ENCODE measurements at places on chromosomes 16 and 17.

DNA sequence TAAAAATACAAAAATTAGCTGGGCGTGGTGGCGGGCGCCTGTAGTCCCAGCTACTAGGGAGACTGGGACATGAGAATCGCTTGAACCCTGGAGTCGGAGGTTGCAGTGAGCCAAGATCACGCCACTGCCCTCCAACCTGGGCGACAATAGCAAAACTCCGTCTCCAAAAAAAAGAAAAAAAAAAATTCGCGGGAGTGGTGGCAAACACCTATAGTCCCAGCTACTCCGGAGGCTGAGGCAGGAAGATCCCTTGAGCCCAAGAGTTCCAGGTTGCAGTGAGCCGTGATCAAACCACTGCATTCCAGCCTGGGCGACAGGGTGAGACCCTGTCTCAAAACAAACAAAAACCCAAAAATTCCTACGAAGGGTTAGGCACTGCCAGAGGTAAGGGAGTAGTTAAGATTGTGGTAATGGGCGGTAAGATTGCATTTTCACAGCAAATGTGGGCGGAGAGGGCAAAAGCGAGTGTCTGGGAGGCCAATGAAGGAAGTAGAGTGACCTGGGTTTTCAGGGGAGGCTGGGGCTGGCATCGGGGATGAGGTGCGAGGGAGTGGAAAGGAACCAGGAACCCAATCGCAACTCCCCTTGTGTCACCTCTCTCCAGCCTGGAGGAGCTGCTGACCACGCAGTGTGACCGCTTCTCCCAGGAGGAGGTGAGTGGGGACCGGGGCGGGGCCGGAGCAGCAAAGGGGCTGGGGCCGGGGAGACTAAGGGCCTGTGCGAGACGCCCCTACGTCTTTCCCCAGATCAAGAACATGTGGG is 2.6 kb downstream of the MYL11 start:
- DNase-seq, result no peak

- peak; percentile 57 for DNase-seq
Observed at GRCh38 chr17:29585080-29585751, 4.2 kb downstream of the GIT1 start.

DNA sequence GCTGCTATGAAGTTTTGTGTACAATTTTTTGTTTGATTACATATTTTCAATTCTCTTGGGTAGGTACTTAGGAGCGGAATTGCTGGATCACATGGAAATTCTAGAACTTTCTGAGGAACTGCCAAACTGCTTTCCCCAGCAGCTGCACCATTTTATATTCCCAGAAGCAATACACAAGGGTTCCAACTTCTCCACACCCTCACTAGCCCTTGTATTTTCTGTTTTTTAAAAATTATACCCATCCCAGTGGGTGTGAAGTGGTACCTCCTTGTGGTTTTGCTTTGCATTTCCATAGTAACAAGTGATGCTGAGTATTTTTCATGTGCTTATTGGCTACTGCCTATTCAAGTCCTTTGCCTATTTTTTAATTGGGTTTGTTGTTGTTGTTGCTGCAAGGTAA is 20.9 kb downstream of the NACA2 start:
- peak; percentile 17 for DNase-seq

DNA sequence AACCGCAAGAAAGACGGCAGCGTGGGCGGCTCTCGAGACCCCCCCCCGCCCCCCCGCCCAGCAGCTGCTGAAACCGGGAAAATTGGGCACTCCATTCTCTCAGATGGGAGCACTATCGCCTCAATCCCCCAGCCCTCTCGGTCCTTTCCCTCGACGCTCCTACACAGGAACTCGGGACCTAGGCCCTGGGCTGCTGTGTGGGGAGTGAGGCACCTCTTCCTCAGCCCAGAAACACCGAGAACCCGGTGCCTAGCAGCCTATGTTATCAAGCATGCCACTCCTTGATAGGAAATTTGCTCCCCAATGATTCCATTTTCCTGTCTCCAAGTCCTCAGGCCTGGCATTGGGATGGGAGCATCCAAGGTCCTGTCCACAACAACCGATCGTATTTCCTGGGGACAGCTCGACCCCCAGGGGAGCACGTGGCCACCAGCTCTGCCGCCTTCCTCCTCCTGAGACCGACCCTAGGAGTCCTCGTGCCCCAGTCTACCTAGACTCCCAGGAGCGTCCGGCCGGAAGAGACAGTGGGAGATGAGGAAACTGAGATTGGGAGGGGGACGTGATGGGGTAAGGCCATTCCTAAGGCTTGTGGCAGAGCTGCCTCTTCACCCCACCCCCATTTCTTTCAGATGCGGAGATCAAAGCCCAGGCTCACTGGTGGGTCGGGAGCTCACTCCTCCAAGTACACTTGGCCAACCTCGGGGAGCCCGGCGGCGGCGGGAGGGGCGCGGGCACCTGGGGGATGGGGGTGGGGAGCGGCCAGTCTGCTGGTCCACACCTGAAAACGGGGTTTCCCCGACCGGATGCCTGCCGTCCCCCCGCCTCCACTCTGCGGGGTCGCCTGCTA is 17.5 kb upstream of the CBX8 start:
- no peak for DNase-seq

DNA sequence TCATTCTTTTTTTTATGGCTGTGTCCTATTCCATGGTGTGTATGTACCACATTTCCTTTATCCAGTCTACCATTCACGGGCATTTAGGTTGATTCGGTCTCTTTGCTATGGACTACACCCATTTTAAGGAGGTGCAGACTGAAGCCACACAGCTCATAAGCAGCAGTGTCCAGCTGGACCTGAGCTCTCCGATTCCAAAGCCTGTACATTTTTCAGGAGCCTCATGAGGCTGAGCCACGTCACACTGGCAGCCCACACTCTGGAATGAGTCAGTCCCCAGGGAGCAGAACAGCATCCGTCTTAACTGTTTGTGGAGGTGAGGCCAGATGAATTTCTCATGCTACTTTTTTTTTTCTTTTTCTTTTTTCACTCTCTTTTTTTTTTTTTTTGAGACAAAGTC is 116.1 kb downstream of the C16orf95 start:
- peak; percentile 34 for DNase-seq

GRCh38 chr16:52561910-52562741 is 15.2 kb upstream of the TOX3 start:
- no peak for DNase-seq

GRCh38 chr16:8622315-8622656 is 788 bp downstream of the METTL22 start:
- no peak for DNase-seq

DNA sequence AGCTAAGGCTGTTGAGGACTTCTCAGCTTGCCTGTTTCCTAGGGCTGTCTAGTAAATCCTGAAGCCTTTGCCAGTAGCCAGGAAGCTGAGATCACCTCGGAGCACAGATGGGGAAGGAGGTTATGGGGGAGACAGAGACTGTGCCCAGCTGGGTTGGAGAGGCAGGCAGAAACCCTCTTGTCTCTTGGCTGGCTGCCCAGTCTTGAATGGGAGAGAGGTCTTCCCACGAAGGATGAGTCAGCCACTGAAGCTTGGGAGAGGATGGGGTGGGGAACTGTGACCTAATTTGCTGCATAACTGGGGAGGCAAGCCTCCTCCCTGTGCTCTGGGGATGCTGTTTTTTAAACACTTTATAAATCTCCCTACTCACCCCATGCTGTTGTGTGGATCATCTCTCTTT is 69.8 kb downstream of the SHISA9 start:
- no peak for DNase-seq

DNA sequence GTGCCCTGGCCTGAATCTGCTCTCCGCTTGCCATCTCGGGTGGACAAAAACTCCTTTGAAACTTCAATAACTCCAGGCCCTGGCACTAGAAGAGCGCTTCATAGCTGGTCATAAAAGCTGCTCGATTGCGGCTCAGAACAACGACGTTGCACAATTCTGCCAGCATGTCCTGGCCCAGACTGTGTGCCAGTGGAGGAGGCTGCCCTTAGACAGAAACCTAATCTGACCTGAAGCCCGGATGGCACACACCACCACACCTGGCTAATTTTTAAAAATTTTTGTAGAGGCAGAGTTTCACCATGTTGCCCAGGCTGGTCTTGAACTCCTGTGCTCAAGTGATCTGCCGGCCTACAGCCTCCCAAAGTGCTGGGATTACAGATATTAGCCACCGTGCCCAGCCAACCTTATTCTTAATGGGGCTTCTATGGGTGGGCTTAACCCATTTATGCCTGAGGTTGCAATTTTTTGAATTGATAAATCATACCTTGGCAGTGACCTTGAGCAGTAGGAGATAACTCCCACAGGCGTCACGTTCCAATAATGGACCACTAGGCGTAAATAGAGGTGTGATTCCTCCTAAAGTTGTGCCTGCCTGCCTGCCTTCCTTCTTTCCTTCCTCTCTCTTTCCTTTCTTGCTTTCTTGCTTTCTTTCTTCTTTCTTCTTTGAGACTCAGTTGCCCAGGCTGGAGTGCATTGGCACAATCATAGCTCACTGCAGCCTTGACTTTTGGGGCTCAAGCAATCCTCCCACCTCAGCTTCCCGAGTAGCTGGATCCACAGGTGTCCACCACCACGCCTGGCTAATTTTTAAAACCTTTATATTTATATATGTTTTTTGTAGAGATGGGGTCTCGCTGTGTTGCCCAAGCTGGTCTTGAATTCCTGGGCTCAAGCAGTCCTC is 1.1 kb upstream of the PPL start:
- DNase-seq, result no peak

DNA sequence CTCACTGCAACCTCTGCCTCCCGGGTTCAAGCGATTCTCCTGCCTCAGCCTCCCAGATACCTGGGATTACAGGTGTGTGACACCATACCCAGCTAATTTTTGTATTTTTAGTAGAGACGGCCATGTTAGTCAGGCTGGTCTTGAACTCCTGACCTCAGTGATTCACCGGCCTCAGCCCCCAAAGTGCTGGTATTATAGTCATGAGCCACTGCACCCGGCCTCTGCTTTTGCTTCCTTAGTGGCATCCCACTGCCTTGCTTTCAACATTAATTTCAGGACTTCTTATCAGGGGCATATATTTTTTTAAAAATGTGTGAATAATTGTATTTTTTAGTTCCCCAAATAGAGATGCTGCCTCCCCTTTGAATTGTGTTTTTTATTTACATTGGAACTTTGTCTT is 98.8 kb downstream of the SYCE1L start:
- peak; percentile 60 for DNase-seq

DNA sequence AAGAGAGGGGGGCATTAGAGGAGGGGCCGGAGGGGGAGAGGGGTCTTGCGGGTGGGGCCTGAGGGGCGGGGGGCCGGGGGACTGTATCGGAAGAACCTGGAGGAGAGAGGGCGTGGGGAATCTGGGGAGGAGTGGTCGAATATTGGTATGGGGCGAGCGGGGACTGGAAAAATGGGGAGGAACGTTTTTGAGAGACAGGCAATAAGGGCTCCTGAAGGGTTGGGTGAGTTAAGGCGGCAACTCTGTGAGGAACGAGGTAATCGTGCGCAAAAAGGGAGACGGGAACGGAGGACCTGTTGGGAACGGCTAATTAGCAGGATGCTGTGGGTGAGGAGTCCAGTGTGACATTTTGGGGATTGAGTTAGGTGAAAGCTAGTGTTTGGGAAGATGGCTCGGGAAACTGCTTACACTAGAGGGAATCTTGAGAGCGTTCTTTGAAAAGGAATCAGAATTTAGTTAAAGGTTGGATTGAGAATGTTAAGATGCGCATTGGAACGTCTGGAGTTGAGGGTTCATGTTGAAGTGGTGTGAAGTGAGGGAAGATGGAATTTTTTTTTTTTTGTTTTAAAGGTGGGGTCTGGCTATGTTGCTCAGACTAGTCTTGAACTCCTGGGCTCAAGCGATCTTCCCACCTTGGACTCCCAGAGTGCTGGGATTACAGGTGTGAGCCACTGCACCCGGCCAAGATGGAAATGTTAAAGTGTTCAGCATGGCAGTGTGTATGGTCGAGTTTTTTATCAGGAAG is 662 bp downstream of the WIPF2 start:
- DNase-seq, result peak; percentile 69

GRCh38 chr17:51147650-51148049 is 5.7 kb upstream of the NME1 start:
- DNase-seq, result no peak

DNA sequence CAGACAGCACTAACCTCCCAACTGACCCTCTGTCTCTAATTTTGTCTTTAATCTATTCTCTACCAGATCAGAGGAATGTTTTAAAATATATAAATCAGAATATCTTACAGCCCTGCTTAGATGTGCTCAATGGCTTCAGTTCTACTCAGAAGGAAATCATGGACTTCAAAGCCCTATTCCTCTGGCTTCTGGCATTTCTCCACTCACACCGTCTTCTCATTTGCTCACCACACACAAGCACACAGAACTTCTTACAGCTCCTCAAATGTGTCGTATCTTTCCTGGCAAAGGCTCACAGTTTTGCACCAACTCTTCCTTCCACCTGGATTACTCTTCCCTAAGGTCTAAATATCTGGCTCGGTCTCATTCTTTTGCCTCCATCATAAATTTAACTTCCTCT is 71.6 kb upstream of the NUDT7 start:
- no peak for DNase-seq

- DNase-seq, result no peak
Observed at GRCh38 chr17:19369107-19369778, 6.7 kb upstream of the B9D1 start.

- DNase-seq, result no peak
Observed at GRCh38 chr17:67620636-67621035, 97.1 kb upstream of the NOL11 start.

DNA sequence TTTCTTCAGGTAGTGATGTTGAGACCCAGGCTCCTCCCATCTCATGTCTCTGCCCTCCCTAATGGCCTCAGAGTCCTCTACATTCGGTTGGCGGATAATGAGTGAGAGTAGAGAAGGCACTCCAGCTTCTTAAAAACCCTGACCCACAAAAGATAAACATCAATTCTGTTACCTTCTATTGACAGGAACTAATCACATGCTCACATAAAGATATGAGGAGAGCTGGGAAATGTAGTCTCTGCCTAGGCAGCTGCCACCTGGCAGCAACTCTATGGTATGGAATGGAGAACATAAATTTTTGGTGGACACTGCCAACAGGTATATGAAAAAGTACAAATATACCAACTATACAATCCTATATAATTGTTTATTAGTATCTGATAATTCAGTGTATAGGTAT is 110.7 kb upstream of the HLF start:
- DNase-seq, result no peak

- DNase-seq, result no peak
Observed at GRCh38 chr16:75109732-75110243, 6.8 kb downstream of the LDHD start.

DNA sequence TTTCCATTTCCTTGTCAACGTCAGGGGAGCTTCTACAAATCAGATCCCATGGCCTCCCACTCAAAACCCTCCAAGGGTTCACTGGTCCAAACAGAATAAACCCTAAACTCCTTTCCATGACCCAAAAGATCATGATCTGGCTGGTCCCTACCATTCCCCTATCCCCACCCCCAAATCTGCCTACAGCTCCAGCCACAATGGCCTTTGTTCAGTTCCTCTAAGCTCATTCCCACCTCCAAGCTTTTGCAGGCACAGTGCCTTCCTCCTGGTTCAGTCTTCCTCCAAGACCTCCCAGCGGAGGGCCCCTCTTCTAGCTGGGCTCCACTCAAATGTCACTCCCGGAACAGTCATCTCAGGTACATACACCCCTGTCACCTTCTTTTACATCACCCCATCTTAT is 2.0 kb downstream of the GPRC5B start:
- DNase-seq, result no peak

- no peak for DNase-seq
Observed at GRCh38 chr17:30969989-30970830, 629 bp upstream of the RNF135 start.

Data from endothelial cell of umbilical vein (primary cell).